ENCODE measurements at places on chromosomes 1 and 21.

GRCh38 chr1:156896490-156897033, 3.0 kb downstream of the PEAR1 start:
- no peak for DNase-seq

DNA sequence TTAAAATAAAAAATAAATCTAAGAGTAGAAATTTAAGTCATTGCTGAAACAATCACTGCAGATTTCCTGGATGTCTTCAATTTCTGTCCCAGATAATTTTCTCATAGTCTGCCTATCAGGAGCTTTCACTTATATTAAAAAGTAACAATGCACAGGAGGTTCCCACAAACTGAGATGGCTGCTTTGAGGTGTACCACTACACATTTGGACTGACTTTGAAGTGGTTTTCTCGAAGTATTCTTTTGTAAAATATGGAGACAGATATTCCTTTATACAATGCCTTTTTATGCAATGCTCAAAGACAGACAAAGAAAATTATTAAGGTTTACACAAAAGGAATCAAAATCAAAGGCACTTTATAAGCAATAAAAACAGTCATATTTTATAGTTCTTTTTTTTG, 24.5 kb downstream of the TOR1AIP2 start:
- no peak for DNase-seq

- DNase-seq, result no peak
These were observed 2208.6 kb downstream of the MRPL39 start for GRCh38 chr21:23398726-23399125.

- DNase-seq, result no peak
These were observed 7.1 kb downstream of the C1orf226 start for GRCh38 chr1:162388615-162389014.

GRCh38 chr1:81582467-81582986, 218.2 kb upstream of the ADGRL2 start:
- DNase-seq, result peak; percentile 22

DNA sequence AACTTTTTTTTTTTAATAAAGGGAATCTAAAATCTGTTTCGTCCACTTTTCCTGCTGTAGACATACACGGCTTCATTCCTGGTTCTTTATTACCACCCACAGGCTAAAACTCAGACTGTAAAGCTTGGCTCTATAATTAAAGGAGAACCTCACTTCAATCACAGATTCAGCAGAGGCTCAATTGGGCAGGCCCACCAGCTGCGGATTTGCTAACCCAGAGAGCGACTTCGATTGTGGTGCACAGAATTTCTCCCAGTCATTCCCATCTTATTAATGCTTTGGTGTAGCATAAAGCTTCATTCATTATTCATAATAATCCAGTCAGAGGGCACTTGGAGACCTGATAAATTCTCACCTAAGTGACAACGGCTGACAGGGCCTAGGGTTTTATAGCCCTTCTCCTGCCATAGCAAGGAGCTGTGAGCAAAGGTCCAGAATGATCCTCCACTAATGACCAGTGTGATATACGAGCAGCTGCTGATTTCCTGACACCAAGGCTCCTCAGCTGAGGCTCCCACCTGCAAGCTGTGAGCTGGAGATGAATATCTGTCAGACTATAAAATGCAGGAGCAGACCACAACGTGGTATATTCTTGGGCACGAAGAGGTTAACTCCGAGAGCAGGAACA, 149.0 kb downstream of the ATP6V1G3 start:
- DNase-seq, result no peak

DNA sequence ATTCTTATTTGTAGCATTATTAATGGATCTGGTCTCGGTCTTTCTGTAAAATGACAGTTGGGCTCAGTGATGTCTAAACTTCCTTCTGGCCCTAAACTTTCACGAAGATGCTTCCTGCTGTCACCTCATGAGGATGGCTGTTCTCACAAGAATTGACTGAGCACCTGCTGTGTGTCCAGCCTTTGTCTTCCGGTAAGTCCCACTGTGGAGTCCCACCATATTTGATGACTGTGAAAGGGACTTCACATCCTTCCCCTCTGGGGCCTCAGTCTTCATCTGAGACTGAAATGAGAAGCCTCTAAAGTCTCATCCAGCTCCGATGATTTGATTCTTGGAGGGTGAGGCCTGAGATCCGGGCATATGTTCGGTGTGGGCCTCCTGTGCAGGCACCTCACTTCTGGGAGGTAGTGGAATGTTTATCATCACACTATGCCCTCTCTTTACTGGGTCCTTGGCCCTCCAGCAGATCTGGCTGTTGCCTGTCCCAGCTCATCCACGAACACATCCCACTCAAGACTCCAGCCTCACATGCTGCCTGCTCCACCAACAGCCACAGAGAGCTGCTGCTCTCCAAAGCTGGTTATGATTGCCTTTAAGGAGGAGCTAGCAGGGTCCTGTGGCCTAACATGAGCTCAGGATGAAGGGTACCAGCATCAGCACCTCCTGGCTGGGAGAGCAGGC, 95.8 kb downstream of the KCNN3 start:
- peak; percentile 61 for DNase-seq

DNA sequence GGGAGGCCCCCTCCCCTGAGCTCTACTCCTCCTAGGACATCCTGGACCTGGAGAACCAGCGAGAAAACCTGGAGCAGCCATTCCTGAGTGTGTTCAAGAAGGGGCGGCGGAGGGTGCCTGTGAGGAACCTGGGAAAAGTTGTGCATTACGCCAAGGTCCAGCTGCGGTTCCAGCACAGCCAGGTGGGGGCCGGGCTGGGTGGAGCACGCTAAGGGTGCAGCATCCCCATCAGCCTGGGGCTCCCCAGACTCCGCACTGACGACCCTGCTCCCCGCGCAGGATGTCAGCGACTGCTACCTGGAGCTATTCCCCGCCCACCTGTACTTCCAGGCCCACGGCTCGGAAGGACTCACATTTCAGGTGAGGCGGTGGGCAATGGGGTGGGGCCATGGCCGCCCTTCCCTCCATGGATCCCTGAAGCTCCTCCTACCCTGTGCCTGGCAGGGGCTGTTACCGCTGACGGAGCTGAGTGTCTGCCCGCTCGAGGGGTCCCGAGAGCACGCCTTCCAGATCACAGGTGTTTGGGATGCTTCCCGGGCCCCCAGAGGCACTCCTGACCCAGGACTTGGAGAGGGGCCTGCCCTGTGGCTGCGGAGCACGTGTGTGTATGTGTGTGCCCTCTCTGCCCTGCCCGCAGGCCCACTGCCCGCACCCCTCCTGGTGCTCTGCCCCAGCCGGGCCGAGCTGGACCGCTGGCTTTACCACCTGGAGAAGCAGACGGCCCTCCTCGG, 4.1 kb downstream of the PLEKHN1 start:
- no peak for DNase-seq

- DNase-seq, result peak; percentile 52
These were observed 278.0 kb downstream of the HLX start for GRCh38 chr1:221157026-221157761.

DNA sequence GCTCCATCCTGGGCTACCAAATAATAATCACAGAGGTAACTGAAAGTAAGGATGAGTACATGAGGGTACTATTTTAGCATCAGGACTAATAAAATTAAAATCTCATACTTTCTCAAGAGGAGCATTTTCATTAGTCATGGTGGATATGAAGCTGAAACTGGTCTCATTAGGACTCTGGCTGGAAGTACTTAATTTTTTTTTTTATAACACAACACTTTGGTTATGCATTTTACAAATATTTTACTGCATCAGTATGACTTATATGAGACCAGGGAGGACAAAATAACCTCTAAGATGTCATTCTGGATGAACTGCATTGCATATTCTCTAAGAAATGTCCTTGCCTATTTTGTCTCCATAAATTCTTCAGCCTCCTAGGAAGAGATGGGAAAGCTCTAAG, 290.9 kb downstream of the HLX start:
- DNase-seq, result no peak

DNA sequence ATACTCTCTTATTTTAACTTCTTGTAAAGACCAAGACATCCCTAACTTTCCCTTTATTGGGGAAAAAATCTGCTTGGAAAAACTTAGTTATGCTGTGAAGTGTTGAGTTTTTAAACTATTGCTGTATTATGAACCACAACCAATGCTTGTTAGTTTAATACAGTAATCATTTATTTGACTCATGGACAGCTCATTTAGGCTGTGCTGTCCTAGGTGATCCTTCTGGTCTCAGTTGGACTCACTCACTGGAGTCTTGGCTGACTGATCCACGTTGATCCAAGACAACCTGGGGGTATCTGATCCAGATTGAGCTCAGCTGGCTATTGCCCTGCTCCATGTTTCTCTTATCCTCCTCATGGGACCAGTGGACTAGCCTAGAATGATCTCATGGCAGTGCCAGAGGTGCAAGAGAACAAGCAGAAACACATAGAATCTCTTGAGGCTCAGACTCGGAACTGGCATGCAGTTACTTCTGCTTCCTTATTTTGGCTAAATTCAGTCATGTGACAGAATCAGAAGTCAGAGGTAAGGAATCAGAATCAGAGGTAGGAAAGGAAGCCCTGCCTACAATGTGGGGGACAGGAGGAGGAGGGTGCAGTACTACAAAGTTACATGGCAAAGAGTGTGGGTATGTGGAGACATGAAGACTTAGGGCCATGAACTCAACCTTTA, 156.5 kb downstream of the FGGY start:
- DNase-seq, result no peak

GRCh38 chr1:78591971-78592370, 28.3 kb upstream of the IFI44L start:
- DNase-seq, result no peak

- no peak for DNase-seq
These were observed 210.3 kb downstream of the TPR start for GRCh38 chr1:186164773-186165172.

- no peak for DNase-seq
These were observed 7.2 kb downstream of the CASZ1 start for GRCh38 chr1:10789047-10789791.

- no peak for DNase-seq
These were observed 311.3 kb downstream of the TGFB2 start for GRCh38 chr1:218656301-218657037.

DNA sequence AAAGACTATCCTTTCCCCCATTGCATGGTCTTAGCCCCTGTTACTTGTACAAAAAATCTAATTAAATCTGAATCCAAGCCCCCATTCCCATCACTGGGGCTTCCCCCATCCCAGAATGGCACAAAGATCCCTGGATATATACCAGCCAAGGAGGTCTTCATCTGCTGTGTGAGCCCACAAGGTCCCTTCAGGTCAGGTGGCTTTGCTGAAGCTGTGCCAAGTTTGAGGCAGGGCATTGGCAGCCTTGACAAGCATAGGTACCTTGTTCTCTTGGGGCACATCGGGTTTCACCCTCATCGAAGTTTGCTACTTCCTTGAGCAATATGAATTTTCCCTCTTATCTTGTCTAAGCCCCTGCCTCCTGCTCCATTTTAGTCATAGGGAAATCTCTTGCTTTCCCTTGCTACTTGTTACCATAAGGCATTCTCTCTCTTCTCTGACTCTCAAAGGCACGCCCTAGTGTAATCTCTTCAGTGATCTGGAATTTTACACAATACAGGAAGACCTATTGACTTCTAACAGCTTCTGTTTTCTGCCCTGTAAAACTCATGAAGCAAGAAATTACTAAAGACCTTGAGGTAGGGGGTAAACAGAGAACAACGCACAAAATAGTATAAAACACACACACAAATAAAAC, 71.4 kb upstream of the COG2 start:
- no peak for DNase-seq

- DNase-seq, result peak; percentile 50
These were observed 25.7 kb upstream of the VPS13D start for GRCh38 chr1:12204140-12204539.

- DNase-seq, result no peak
These were observed 12.8 kb downstream of the SH2D1B start for GRCh38 chr1:162398999-162399580.

DNA sequence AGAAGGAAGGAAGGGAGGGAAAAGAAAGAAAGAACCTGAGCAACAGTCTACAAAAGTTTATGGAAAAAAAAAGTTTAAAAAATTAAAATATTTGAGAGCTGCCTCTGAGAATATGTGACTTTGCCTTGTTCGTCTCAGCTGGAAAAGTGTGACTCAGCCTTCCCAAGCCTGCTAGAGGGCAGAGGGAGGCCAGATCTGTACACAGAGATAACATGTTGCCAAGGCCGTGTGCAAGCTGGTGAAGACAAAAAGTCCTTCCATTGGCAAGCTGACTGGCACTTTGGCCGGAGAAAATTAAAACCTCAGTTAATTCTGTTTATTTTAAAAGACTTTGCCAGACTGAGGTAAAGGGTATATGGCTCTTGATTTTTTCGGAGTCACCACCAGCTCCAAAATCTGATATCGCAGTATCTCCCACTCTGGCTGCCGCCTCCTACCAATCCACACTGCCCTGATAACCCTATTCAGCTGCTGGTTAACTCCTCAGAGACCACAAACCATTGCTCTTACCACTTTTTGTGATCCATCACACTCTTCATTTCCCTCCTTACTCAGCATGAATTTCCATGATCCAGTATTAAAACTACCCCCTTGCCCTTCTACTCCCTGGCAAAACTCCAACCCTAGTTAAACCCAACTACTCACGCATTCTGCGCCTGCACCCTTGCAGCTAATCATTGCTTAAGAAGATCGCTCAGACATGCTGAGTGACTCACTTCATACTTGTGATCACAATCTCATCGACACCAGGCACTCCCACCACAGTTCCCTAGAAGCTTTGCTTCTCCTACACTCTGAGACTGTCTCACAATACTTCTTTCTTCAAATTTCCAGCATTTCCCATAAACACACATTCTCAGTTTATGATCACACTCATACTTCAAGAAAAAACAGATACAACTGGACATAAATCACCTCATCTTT, 5.7 kb upstream of the PPP1R15B start:
- no peak for DNase-seq

- no peak for DNase-seq
These were observed 47.8 kb downstream of the COL6A1 start for GRCh38 chr21:46029186-46029924.

DNA sequence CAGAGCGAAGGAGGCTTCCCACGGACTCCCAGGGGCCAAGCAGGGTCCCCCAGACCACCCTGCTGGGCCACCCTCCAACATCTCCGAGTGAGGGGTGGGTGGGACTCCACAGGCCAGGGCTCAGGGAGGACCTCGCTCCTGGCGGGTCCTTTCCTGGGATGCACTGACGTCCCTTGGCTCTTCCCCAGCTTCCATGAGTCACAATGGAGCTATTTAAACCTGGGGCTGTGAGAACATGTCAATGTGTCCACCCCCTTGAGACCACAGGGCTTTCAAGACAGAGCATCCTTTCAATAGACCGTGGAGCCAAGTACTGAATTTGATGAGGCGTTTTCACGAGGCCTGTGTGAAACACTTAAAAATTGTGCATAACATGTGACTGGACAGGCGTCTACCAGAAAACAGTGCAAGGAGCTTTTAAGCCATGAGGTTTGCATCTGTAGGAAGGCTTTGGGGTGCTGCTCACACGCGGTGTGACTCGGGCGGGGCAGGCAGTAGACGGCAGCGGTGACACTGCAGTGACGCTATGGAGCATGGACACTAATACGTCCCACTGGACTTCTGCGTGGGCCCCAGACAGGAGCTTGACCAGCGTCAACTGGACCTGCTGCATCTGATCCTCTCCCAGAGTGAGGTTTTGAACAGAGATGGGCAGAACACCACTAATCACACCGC, 24.1 kb upstream of the NPHP4 start:
- DNase-seq, result no peak

DNA sequence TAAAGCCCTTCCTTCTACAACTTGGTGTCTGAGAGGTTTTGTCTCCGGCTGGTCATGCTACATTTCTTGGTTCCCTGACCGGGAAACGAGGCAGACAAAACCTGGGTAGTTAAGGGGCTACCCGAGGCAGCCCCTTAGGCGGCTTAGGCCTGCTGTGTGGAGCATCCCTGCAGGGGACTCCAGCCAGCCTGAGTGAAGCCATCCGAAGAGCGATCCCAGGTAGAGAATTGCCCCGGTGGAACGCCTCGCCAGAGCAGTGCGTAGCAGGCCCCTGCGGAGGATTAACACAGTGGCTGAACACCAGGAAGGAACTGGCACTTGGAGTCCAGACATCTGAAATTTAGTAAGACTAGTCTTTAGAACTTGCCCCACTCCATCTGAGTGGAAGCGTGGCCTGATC, 21.2 kb upstream of the MYOCOS start:
- DNase-seq, result no peak
